ENCODE measurements at places on chromosomes 5 and 9.

DNA sequence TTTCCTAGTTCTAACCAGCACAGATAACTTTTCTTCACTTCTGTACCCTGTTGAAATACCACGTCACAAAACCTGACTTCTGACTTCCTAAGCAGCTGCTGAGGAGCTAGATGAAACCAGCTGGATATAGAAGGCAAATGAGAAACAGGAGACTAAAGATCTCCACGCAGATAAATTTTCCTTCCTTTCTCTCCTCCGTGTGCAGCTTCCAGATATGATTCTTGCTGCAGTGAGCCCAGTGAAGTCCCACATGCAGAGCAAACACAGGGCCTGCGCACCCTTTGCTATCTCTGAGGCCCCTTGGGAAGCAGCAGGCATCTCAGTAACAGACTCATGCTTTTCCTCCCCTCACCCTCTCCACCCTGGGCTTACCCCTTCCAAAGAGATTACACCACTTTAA is 1638.3 kb downstream of the MAT2B start:
- no peak for DNase-seq

DNA sequence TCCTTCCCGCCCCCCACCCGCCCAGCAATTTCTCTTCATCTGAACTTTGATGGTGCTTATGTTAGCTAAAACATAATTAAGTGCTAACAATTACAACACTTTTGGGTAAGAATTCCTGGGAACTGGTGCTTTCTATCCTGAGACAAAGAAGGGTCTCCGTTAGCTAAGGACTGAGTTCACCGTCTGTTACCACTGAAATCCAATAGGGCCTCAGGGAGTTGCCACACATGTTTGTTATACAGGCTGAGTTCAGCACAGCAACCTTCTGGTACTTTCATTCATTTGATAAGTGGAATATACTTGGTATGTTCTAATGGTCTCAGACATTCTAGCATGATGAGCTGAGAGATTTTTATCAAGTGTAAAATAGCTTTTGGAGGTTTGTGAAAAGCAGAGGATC is 437.9 kb downstream of the EFNA5 start:
- no peak for DNase-seq

GRCh38 chr5:142698447-142699183 is 12.7 kb upstream of the FGF1 start:
- no peak for DNase-seq

DNA sequence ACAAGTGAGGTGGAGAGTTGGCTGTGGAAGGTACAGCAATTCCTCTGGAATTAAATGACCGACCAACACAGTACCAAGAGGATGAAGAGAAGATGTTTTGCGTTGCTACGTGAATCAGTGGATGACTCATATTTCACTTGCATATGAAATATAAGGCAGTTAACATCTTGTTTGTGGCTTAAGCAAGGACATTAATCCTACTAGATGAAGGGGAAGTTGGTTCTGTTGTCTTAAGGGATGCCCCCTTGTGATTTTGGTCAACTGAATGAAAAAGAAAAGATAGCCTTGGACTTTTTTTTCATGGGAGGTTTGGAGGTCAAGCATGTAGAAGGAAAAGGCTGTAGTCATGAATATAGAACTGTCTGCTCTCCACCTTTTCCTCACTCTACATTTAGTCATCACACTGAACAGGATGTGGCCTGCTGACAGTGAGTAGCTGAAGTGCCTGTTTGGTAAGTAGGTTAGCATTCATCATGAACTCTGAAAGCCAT is 33.9 kb downstream of the VLDLR start:
- DNase-seq: peak; percentile 3

GRCh38 chr5:143078313-143078712 is 308.1 kb downstream of the ARHGAP26 start:
- DNase-seq: no peak

GRCh38 chr9:90969021-90969675 is 167.5 kb downstream of the SYK start:
- no peak for DNase-seq

DNA sequence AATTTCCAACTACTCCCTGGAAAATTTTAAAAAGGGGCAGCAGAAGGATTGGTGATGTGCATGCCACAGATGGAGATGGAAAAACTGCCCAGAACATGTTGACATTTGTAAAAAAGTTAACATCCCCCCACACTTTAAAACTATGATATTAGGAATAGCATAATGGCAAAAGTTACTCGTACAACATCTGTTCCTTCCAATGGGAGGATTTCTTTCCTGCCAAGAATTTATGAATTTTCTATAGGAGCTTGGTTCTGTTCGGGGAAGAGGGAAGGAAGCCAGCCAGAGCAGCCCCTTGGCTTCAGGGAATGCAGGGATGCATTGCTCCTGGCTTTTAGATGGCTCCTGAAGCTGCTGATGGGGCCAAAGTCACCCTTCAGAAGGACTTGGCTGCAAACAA is 22.7 kb downstream of the KLF4 start:
- no peak for DNase-seq

DNA sequence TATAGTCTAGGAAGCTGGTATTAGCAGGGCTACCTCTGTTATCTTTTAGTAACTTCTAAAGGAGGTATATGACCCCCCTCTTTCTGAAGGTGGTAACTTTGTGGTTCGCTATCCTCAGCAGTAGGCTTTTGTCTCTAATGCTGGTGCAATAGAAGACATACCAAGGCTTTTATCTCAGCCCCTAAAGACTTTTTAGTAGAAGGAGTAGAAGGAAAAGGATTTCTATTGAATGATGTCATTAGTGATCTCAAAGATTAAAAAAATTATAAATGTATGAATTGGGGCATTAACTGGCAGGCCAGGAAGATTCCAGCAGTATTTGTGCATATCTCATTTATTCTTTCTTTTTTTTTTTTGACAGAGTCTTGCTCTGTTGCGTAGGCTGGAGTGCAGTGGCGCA is 78.2 kb downstream of the RAI14 start:
- DNase-seq: no peak

DNA sequence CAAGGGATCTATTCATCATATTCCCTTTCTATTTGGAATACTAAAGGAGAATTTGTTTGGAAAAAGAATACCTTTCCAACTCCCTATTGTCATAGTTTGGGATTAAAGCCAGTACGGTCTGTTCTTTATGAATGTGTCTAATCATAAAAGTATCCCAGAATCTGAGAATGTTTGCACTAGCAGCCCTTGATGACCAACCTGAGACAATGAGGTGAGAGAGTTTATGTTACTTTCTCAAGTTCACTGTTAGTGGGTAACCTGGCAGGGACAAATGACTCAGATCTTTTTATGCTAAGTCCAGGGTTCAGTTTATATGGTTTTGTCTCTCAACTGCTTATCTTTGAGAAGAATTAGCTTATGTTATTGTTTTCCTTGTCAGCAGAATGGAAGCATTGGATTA is 25.3 kb upstream of the TLR4 start:
- no peak for DNase-seq

DNA sequence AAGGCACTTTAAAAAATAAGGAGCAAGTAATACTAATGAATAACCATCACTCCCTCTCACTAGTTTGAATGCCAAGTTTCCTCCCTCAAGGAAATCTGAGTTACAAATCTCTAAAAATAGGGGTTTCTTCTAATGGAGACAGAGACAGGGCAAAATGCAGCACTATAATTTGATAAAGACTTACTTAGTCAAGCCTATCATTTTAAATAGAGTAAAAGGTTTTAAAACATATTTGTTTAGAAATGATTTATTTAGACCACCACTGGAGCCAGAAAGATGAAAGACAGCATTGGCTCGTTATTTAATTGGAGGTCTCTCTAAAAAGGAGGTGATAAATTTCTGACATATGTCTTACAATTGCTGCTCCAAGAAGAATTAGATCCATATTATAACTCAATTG is 228.7 kb downstream of the TLE1 start:
- DNase-seq: no peak

- no peak for DNase-seq
These were observed 520.8 kb upstream of the DAP start for GRCh38 chr5:11281842-11282241.

DNA sequence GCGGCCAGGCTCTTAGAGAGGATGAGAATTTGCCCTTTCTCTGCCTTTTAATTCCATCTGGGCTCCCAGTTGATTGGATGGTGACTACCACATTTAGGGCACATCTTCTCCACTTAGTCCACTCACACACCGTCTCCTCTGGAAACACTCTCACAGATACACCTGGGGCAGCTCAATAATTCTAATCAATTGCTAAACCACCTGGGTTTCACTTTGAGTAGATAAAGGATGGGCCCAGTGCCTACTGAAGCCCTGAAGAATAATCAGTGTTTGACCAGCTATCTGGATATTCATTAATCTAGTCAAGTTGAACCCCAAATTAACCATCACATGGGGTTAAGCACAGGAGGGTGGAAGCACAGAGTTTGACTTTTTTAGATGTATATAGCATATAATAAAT is 19.1 kb downstream of the MAN2A1 start:
- DNase-seq: no peak

- DNase-seq: no peak
These were observed 18.4 kb downstream of the ENG start for GRCh38 chr9:127835991-127836516.

- no peak for DNase-seq
These were observed 108.8 kb upstream of the MVB12B start for GRCh38 chr9:126217797-126218196.

DNA sequence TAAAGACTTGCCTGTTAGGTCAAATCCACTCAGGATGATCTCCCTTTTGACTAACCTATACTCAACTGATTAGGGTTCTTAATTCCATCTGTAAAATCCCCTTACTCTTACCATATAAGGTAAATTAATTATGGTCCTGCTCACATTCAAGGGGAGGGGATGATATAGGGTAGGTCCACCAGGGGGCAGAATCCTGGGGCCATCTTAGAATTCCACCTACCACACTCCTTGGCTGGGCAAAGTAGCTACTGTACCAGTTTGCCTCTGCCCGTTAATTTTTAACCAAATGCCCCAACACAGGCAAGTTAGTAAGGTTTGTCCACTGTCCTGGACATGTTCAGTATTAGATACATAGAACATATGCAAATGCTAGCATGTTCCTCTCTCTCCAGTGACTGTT is 262.4 kb downstream of the SEMA5A start:
- no peak for DNase-seq

DNA sequence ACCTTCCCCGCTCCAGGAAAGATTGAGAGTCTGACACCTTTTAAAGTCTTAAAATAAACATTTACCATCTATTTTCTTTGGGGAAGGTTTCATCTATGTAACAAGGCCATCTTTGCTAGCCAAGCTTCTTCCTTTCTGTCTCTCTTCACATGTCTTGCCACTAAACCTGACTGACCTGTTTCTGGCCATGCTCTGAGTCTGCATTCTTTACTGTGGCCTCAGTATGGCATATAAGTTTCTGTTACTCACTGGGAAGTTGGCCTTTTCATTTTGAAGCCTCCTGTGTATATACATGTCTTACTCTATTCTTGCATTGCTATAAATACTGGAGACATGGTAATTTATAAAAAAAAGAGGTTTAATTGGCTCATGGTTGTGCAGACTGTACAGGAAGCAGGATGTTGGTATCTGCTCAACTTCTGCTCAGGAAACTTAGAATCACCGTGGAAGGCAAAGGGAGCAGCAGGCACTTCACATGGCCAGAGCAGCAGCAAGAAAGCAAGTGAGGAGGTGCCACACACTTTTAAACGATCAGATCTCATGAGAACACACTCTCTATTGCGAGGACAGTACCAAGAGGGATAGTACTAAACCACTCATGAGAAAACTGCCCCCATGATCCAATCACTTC is 48.1 kb downstream of the KCNV2 start:
- peak; percentile 2 for DNase-seq

DNA sequence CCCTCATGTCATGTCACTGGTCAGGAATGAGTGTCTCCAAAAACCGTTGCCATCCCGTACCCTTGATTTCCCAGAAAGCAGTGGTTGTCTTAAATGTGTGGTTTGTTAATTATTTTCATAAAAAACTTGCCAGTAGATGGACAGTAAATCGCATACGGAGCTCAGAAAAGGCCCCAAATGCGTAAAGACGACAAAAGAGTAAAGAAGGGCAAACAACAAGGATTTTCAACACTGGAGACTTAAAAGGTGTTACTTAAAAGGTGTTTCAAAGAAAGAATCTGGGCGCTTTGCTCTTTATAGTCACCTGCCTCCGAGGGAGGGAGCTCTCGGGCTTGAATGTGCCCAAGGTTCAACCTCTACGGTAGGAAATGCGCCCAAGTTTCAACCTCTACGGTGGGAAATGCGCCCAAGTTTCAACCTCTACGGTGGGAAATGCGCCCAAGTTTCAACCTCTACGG is 734 bp downstream of the KIF27 start:
- DNase-seq: no peak

GRCh38 chr5:42828671-42829070 is 17.0 kb upstream of the SELENOP start:
- DNase-seq: no peak
